ENCODE measurements at places on chromosomes 6 and 20. TPM values are rescaled to one million over a fixed set of nuclear protein-coding genes. Genes with fewer than 3 reads are reported as not detected.

TBXT gene
- total RNA-seq = not detected

DPPA5 gene
- total RNA-seq = not detected

TASP1 gene
- total RNA-seq = 3.0 TPM

FOXF2 gene
- 9.0 TPM for total RNA-seq

HFE gene
- total RNA-seq = 6.7 TPM

TGM3 gene
- not detected for total RNA-seq

WFDC10B gene
- total RNA-seq = not detected

PRR18 gene
- total RNA-seq = not detected

CD83 gene
- total RNA-seq = 3.0 TPM

OR2H1 gene
- not detected for total RNA-seq

GNAS-AS1 gene
- total RNA-seq = 1.1 TPM

NMBR gene
- not detected for total RNA-seq

CTCFL gene
- total RNA-seq = not detected

ANGPT4 gene
- total RNA-seq = not detected

THBS2 gene
- total RNA-seq = 19.1 TPM

TFAP2A gene
- total RNA-seq = not detected

WFDC2 gene
- 325 TPM for total RNA-seq

All from transverse colon (tissue), 4 donors.